ENCODE measurements at places on chromosomes 11 and 22.

- DNase-seq = no peak
Measured at GRCh38 chr11:92511522-92512203, 287.0 kb downstream of the FAT3 start.

- DNase-seq = no peak
Measured at GRCh38 chr11:2293531-2293971, 8.2 kb downstream of the C11orf21 start.

GRCh38 chr22:42430528-42431125, 1.6 kb downstream of the NFAM1 start:
- DNase-seq = no peak

DNA sequence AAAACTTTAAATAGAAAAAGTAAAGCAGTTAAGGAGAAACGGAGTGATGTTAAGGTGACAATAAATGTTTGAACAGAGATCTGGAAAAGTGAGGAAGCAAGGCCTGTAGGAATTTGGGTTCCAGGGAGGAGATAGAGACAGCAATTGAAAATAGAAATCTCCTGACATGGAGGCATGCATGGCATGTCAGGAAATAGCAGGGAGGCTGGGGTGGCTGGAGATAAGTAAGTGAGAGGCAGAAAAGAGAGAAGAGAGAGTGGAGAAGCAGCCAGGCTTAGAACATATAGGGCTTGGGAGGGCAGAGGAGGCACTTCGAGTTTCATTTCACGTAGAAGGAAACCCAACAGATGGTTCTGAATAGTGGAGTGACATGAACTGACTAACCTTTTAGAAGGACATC, 185.5 kb downstream of the LRRC4C start:
- no peak for DNase-seq
